ENCODE measurements at places on chromosomes 12 and 14.

GRCh38 chr12:127278351-127278750 lies 988.6 kb upstream of the TMEM132C start:
- DNase-seq = no peak

- no peak for DNase-seq
Observed at GRCh38 chr12:56129942-56130495, 2.0 kb downstream of the ESYT1 start.

DNA sequence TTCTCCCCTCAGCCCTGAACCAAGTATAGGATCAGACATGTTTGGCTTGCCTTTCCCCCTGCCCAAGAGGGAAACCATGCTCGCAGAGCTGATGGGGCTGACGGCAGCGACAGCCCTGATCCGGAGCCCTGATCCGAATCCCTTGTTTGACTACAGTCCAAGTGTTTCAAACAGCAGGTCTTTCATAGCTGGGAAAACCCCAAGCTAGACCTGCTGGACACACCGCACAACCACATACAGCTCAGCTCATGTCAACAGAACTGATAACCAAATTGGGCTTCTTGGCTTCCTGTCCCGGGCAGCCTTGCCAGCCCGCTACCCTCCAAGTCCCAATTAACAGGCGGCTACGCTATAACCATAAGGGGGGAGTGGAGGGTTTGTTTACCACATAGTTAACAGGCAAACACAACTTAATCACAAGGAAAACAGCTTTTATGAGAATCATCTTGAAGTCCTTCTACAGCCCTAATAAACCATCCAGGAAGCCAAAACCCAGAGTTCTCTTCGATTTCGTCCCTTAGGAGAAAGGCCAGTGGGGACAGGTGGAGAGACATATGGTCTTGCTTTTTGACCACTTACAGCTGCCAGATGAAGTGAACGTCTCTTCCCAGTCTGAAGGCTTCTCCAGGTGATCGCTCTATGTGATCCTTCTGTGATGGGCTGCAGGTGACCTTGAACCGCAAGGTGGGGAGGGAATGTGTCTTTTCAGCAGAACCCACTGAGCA lies 64.5 kb upstream of the MANSC4 start:
- no peak for DNase-seq

DNA sequence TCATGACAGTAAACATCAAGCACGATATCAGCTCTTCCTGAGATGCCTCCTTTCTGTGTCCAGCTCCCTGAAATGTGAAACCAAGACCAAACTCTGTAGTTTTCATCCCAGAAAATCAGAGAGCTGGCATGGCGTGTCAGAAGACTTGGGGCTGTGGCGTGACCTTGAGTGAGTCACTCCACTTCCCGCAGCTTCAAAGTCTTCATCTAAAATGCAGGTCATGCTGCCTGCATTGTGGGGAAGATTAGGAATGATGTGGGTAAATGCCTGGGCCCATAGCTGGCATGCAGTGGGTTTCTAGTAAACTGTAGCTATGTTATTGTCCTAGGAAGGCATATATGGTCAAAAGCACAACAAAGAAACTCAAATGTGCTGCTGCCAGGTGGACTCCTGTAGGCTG lies 28.8 kb downstream of the OAS2 start:
- no peak for DNase-seq

DNA sequence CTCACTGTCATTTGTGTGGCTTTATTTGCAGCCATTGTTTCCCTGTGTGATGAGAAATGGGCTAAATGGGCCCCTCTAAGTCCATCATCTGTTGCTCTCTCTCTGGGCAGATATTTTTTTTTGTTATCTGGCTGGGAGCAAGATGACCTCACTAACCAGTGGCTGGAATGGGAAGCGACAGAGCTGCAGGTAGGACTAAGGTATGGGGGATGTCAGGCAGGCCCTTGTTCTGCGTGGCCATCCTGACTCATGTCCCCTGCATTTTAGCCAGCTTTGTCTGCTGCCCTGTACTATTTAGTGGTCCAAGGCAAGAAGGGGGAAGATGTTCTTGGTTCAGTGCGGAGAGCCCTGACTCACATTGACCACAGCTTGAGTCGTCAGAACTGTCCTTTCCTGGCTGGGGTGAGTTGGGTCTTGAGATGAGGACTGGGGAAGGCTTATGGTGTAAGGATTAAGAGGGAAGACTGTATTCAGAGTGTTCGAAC lies 1.3 kb downstream of the MARS1 start:
- DNase-seq = no peak

GRCh38 chr12:123741937-123742572 lies 20.0 kb upstream of the DNAH10 start:
- no peak for DNase-seq

DNA sequence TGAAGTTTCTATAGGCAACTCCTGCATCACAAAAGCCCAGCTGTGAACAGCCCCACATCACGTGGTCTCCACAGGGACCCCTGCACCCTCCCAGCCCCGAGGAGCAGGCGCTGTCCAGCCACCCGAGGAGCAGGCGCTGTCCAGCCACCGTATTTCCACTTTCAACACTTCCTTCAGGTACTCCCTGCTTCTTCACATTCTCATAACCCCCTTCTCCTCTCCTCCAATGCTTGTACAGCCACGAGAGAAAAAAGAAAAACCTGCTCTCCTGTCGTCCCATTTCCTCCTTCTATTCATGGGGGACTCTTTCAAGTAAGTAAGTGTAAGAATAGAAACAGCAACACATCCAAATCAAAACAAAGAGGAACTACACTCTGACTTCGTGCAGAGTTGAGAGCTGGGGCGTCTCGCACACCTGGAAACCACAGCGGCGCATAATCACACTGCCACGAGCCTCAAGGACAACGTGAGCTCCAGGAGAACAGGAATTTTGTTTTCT lies 11.9 kb downstream of the CDC42BPB start:
- DNase-seq = no peak

DNA sequence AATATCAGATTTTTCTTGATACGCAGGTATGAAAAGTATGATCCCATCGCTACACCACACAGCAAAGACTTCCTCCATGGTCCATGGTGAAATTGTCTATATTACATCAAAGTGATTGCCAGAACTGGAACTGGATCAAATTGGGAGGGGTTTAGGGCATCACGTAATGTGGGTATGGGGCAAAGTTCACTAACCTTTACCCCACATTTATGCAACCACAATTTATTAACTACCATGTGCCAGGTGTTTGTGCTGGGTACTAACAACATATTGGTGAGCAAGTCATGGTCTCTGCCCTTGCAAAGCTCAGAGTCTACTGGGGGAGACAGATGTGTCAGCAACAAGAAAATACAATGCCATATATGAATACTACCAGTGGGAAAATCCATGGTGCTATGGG lies 258.9 kb downstream of the SUDS3 start:
- no peak for DNase-seq

DNA sequence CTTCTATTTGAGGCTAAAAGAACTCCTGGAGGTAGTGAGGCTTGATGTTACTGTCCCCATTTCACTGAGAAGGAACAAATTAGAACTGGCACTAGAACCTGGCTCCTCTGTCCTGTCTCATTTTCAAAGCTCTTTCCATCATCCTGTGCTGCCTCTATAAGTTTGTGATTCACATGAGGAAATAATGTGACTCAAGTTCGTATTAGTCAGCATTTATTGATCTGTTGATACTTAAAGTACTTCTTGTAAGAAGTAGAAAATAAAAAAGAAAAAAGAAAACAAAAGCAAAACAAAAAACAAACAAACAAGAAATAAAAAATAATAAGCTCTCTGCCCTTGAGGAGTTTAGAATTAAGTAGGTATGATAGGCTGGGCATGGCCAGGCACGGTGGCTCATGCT lies 2.3 kb upstream of the ESPL1 start:
- no peak for DNase-seq

Measured in activated naive CD4-positive, alpha-beta T cell treated with Interleukin-2 at 50 U/mL for 16 hours (primary cell).